CD4-positive, alpha-beta T cell (primary cell): ENCODE measurements at places on chromosomes 6 and 20.

DNA sequence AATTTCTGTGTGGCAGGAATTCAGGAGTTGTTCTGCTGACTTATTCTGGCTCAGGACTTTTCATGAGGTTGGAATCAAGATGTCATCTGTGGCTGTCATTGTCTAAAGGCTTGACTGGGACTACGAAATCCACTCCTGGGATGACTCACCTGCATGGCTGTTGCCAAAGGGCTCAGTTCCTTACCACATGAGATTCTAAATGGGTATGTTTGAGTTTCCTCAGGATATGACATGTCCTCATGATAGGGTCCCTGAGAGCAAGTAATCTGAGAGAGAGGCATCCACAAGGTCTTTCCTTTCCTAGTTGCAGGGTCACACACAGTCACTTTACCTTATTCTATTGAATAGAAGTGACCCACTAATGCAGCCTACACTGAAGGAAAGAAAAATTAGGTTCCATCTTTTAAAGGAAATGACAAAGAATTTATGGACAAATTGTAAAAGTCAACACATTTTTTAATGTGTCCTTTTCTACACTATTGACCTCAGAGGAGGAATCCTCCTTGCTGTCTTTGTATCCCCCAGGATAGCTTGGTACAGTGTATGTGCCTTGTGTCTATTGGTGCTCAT, 1025.0 kb upstream of the GJE1 start:
- DNase-seq, result no peak

DNA sequence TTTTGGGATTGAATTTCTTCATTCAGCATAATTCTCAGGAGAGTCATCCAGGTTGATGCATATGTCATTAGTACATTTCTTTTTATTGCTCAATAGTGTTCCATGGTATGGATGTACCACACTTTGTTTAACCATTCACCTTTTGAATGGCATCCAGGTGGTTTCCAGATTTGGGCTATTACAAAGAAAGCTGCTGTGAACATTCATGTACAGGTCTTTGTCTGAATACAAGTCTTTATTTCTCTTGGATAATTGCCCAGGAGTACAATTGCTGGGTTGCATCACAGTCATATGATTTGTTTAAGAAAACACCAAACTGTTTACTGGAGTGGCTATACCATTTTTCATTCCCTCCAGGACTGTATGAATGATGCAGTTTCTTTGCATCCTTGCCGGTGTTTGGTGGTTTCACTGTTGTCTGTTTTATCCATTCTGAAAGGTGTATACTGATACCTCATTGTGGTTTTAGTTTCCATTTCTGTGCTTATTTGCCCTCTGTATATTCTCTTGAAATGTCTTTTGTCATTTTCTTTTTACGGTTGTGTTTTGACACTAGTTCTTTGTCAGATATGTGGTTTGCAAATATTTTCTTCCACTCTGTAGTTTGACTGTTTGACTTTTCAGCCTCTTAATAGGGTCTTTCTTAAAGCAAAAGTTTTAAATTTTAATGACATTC, 8.8 kb downstream of the CDKAL1 start:
- no peak for DNase-seq

- DNase-seq, result no peak
Measured at GRCh38 chr20:18989736-18990474, 176.3 kb downstream of the SCP2D1 start.

DNA sequence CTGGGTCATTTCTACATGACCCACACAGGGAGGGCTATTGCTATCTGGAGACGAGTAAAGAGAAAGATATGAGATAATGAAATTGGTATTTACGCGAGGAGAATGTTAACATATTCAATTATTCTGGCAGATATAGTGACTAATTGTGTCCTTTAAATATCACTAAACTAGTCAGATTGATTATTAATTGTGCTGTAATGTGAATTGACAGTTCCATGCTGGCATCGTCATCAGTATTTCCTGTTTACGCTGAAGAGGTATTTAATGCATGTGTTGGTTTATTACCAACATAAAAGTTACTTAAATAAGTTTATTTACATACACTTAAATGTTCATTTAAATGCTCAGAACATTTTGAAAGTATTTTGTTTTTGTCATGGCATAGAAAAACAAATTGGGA, 35.7 kb upstream of the OGFRL1 start:
- no peak for DNase-seq

GRCh38 chr6:218153-219018, 73.9 kb upstream of the DUSP22 start:
- no peak for DNase-seq

GRCh38 chr20:53748176-53748575, 154.5 kb upstream of the ZNF217 start:
- no peak for DNase-seq

- no peak for DNase-seq
Measured at GRCh38 chr6:38612143-38612965, 27.4 kb downstream of the BTBD9 start.

- peak; percentile 55 for DNase-seq
Measured at GRCh38 chr20:35619196-35620095, 3.8 kb downstream of the SPAG4 start.

GRCh38 chr20:4272225-4272624, 256.9 kb upstream of the RNF24 start:
- no peak for DNase-seq

DNA sequence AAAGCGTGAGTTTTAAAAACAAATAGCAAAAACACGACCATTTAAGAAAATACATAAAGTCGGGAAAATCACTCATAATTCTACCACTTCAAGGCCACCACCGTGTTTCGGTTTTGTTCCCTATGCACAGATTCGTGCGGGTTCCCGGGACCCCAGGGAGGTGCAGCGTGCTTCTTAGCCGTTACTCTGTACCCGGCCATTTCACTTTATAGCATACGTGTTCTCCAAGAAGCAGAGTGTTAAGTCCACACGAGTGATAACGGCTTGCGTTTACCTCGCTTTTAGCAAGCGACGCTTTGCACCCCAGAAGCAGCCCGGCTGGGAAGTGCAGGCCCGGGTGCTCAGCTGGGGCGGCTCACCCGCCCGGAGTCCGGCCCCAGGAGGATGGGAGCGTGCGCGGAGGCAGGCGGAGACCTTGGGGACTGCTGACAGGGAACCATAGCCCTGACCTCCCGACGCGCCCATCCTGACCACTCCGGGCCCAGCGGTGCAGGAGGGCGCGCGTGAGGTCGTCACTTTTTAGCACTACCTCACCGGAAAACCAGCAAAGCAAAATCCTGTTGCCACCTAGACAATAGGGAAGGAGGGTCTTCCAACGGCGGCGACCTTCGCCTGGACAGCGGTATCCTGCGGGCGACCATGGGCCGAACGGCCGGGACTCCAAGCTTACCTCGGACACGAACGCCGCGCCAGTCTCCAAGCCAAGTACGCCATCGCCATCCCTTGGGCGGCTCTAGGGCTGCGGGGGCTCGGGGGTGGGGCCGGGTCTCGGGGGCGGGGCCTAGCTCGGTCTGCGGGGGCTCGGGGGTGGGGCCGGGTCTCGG, at the start of gene ECI2:
Gene ECI2, minus strand, starts transcription at position 735 of the 824 bp plus-strand sequence. Its CDS starts 15 bp downstream, at position 720.
- peak; percentile 33 for DNase-seq

DNA sequence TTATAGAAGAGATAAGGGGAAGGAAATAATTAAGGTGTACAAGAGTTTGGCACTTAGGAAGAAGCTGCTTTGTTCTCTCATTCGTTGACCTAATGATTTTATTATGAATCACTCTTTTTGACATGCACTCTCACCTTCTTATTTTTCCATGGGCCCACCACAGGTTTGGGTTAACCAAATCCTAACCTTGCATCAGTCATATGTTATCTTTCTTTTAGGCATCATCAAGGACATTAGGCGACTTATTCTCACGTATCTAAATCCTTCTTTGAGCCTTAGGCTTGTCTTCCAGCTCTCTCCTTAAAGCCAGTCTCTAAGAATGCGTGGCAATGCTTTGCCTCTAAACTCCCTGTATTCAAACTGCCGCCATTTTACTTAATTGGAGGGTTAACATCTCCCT, 58.3 kb downstream of the TNFRSF21 start:
- DNase-seq, result no peak

DNA sequence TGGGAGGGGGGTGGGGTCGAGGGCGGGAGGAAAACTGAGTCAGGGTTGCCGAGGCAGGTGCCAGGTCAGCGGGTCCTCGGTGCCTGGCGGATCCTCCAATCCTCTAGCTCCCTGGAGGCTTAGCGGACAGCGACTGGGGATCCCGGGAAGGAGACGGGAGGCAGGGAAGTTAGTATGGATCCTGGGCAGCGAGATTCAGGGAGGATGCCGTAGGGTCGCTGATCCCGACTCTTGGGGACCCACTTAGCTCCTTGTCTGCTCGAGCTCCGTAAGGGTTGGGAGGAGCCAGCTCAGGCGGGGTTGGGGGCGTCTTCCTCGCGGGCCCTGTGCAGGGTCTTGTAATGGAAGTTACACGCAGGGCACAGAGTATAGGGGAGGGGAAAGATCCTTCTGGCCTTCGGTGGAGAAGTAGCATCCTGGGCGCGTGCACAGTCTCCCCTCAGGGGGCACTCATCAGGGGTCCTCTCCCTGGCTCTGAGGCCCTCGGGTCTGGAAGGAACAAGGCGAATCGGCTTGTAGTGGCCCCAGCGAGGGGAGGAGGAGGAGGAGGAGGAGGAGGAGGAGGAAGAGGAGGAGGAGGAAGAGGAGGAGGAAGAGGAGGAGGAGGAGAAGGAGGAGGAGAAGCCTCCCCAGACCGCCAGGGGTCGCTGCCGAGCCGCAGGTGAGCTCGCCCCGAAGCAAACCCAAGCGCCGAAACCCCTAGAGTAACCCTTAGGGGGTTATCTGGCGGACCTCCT, 6.4 kb upstream of the SLC12A5 start:
- DNase-seq, result peak; percentile 69

- no peak for DNase-seq
Measured at GRCh38 chr20:9968015-9968414, 66.8 kb upstream of the ANKEF1 start.

DNA sequence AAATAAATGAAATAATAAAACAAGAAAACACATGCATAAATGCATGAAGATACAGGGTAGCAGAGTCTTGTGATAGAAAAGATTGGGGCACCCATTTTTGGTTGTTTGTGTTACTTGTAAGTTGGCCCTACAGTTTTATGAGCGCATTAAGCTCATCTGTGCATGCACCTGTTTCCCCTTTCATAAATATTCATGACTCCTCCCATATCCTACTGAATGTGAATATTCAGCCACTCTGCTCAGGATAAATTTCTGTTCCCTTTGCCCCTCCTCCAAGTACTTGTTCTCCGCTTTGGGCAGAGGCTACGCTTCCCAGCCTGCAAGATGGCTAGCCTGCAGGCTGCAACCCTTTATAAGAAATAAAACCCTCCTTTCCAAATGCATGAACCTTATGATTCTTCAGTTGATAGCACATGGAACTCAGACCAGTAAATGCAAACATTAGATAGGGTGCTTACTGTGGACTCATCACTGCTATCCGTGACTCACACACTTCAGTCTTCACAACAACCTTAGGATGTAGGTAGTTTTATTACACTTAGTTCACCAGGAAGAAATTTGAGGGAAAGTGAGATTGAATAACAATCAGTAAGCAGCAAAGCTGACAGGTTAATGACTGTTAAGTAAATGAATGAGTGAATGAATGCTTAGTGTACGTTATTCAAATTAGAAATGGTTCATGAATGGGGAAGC, 15.0 kb downstream of the ALDH8A1 start:
- DNase-seq, result no peak

DNA sequence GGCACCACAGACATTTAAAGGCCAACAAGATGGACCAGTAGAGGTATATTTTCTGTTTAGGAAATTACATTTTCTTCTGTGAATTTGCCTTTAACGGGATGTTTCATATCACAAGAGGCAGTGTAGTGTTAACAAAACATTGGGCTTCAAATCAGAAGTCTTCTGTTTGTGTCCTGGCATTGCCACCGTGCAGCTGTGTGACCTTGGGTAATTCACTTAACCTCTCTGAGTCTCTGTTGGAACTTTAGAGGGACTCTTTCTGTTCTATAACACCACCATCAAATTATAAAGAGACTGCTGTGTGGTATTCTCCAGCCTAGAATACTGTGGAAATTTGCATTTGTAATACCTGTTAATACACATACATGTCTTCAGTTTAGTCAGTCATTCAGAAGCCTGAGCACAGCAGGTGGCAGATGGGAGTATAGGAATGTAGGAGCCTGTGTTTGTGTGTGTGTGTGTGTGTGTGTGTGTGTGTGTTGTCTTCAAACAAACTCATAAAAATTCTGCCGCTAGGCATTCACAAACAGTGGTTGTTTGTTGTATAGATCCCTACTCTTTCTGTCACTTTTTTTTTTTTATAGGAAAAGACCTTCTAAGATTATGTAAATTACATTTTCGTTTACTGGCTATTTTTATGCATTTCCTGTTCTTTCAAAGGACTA, 22.6 kb downstream of the UST start:
- DNase-seq, result no peak

DNA sequence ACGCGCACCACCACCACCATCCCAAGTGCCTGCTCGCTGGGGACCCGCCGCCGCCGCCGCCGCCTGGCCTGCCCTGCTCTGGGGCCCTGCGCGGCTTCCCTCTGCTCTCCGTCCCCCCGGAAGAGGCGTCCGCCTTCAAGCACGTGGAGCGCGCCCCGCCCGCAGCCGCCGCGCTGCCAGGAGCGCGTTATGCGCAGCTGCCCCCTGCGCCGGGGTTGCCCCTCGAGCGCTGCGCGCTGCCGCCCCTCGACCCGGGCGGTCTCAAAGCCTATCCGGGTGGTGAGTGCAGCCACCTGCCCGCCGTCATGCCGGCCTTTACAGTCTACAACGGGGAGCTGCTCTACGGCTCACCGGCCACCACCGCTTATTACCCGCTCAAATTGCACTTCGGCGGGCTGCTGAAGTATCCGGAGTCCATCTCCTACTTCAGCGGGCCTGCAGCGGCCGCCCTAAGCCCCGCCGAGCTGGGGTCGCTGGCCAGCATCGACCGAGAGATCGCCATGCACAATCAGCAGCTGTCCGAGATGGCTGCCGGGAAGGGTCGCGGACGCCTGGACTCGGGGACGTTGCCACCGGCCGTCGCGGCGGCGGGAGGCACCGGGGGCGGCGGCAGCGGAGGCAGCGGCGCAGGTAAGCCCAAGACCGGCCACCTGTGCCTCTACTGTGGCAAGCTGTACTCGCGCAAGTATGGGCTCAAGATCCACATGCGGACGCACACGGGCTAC, 7.2 kb downstream of the PRDM13 start:
- peak; percentile 61 for DNase-seq

DNA sequence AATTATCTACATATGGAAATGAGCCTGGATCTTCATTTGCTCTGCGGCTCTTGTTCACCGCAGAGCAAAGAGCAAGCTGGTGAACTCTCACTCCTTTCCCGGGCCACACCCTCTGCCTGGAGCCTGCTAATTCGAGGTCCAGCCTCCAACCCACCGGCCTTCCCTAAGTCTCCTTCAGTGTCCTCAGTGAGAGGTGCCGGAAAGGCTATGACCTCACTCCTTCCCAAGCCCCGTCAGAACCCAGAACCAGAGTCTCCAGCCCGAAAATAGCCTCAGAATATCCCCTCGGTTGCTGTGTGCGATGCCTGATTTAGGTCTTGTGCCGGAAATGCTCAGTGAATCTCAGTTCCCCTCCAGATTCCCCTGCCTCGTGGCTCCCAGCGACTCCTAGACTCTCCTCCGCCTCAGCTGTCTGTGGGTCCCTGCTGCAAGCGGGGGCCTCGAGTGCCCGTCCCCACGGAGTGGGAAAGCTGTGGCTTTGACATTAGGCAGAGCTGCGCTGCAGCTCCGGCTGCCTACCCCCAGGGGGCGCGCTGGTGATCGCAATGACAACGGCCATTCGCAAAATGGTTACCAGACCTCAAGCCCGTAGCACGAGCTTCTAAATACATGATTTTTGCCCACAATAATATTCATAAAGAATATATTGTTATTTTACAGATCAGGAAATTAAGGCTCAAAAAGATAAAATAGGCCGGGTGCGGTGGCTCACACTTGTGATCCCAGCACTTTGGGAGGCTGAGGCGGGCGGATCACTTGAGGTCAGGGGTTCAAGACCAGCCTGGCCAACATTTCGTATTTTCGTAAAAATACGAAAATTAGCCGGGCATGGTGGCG, 4.1 kb upstream of the BNIP5 start:
- DNase-seq, result peak; percentile 70

GRCh38 chr6:38649744-38650143, 10.0 kb upstream of the BTBD9 start:
- DNase-seq, result no peak
